ENCODE measurements at places on chromosomes 11 and 22. TPM values are rescaled to one million over a fixed set of nuclear protein-coding genes. Genes with fewer than 3 reads are reported as not detected.
A peak's percentile ranks its signal among the peaks of the same experiment; 100 is the strongest.

DNA sequence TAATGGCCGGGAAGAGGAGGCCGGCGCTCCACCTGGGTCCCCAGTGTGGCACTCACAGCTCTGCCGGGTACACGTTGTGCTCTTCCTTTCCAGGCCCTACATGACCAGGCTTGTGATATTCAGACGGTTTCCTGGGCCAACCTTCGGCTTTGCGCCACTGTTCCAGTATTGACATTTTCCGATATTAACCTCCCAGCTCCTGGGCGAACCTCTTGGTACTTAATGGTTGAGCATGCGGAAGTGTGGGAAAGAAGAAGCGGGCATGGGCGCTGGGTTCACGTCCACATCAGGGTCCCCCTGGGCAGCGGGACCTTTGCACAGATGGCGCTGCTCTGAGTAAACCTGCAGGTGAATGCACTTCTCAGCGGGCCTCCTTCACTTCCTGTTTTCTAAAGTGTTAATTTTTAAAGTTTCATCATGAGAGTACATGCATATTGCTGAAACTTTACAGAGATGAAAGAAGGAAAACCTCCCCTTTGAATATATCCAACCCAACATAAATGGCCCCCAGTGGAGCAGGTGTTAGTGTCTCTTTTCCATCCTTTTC lies 286.7 kb downstream of the TBC1D22A start:
- no peak for DNase-seq

DNA sequence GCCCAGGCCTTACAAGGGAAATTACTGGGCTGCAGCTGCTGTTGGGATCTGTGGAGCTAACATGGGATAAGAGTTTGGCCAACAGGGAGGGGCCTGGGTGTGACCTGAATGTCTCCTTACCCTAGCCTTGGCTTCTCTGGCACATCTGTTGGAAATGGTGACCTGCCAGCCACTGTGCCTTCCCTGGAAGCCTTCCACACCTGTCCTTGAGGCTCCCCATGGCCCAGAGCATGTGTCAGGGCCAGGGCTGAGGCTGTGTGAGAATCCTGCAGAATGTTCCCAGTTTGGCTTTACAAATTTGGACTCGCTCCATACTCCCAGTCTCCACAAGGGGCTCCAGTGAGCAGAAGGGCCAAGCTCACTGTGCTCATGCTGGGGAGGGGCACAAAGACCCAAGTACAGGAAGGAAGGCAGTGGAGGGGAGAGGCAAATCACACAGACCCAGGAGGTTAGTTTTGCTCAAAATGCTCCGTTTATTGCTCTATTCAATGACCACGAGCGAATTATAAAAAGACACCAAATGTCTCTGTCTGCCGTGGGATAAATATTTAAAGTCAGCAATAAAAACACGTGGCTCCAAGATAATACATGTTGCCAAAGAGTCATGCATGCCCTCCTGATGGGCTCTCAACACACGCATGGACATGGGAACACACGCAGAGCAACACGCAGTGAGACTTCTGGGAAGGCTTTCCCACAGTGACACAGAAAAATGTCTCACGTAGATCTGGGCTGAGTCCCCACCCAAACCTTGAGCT lies 1.7 kb upstream of the IGSF22 start:
- peak; percentile 40 for DNase-seq

GRCh38 chr11:60485987-60486386 lies 6.6 kb upstream of the MS4A12 start:
- no peak for DNase-seq

DNA sequence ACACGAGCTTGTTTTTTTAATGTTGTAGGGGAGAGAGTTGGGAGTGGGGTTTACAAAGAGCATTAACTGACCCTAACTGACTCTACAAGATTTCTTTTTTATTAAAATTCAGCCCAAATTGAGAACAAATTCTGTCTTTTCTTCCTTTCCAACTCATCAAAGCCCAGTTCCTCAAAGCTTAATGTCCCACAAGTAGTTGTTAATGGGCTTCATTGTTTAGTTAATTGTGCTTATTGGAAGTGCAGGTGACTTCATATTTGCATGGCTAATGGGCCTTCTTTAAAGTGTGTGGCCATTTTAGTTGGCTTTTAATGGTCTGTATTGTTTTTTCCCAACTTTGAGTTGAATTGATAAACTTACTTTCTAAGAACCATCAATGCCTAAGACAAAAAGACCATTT lies 39.8 kb downstream of the MPPED2 start:
- DNase-seq: no peak

GRCh38 chr11:62883673-62884072 lies 3.0 kb downstream of the SLC3A2 start:
- no peak for DNase-seq

- DNase-seq: no peak
Measured at GRCh38 chr11:78922859-78923625, 348.4 kb upstream of the NARS2 start.

GRCh38 chr11:76152086-76152681 lies 54.1 kb downstream of the WNT11 start:
- peak; percentile 89 for DNase-seq

- DNase-seq: no peak
Measured at GRCh38 chr11:120834686-120835210, 189.2 kb upstream of the TBCEL start.

- DNase-seq: no peak
Measured at GRCh38 chr11:1884303-1884700, 7.4 kb downstream of the PRR33 start.

DNA sequence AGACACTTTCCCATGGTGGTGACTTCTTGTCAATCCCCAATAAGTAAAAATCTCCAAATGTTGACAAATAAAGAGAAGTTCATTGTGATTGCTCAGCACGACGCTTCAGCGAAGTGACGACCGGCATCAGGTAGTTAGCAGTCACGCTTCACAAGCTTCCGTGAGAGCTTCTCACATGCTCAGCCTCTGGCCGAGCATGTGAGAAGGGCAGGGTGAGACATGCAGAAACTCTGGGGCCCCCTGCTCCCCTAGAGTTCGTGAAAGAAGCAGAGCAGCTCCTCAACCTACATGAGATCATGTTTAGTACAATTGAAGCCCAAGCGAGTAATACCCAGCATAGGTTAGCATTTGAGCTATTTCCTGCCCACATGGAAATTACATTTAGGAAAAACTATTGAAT lies 4.4 kb upstream of the C11orf16 start:
- no peak for DNase-seq

DNA sequence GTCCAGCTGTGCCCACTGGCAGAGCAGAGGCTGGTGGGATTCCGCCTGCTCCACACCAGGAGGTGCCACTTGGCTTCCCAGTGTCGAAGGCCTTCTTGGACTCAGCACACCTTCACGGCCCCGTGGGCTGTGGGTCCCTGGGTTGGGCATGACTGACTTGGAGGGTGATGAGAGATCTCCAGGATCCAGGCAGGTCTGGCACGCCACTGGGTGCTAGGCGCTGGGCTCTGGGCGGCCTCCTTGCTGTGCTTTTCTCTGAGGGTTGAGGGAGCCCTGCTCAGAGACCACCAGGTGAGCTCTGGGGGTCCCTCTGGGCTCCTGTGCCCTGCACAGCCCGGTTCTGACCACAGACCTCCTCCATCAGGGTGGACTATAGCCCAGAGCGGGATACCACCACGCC lies 12.3 kb downstream of the LRP5 start:
- no peak for DNase-seq

GRCh38 chr22:39808081-39808480 lies 85.5 kb downstream of the ENTHD1 start:
- no peak for DNase-seq

DNA sequence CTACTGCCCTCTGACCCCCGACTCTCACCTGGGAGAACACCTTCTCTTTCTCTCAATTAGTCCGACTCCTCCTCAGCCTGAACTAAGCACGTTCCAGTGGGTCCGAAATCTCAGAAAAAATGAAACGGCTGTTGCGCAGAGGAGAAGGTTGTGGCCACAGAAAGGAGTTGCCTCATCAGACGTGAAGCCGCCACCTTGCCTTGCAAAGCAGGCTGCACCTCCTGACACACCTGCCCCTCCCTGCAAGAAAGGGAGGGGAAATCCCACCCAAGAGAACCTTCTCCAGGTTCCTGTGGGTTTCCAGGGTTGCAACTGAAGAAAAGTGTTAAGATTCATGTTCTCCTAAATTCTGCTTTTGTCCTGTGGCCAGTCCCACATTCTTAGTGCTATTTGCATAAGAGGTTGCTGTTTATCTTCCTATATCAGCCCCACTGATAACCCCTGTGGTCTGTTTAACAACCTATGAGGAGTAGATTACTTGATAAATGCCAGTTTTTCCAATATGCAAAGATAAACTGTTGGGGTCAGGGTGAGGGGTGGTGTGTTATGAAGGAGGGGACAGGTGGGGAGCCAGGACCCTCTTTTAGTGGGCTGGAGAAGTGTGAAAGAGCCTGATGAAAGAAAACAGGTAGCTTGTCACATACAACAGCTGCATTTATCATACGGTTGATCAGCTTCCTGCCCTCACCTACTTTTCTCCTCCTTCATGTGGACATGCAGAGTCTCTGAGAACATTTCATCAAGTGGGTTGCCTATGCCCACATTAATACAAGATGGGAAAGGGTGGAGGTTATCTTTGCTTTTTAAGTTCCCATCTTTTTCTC lies 18.2 kb downstream of the ZBTB16 start:
- no peak for DNase-seq

DNA sequence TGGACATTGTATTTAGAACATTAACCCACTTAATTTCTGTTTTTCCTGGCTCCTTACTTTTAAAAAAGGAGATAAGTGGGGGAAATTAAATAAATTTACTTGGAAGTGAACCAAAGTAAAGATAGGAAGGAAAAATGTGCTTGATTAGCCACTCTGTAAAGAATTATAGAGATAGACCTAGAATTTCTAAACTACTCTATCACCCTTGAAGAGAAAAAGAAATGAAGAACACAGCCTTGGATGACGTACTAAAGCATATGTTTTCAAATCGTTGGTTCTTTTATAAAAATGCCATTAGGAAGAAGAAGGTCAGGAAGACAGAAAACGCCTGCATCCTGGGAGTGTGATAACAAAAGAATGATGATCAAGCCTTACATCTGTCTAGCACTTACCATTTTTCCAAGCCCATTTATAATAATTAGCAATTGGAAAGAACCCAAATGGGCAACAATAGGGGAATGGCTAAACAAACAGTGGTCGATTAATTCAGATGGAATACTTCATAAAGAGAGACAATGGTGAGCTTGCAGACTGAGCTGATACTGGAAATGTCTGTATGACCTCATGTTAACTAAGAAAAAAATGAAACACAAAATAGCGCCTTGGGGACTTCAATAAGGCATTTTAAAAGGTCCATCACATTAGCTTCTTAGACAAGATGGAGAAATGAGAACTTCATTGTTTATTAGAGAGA lies 81.0 kb upstream of the LRRC55 start:
- no peak for DNase-seq

DNA sequence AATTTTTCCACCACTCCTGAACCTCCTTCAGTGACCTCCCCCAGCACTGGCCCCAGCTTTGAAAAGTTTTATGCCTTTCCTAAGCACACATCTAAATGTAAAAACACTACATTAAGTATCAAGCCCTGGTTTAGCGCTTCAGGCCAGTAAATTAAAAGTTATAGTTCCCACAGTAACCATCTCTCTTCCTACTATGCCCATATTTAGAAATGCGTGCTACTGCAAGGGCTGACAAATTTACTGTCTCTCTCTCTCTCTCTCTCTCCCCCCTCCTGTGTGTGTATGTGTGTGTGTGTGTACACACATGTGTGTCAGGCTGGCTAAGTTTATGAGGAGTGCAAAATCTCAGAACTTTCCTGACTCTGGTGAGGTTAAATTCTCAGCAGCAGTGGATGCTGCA lies 231.4 kb downstream of the LARGE1 start:
- no peak for DNase-seq

GRCh38 chr11:117459123-117459978 lies 131.7 kb downstream of the CEP164 start:
- no peak for DNase-seq

GRCh38 chr11:20688761-20689160 lies 19.4 kb downstream of the NELL1 start:
- no peak for DNase-seq

DNA sequence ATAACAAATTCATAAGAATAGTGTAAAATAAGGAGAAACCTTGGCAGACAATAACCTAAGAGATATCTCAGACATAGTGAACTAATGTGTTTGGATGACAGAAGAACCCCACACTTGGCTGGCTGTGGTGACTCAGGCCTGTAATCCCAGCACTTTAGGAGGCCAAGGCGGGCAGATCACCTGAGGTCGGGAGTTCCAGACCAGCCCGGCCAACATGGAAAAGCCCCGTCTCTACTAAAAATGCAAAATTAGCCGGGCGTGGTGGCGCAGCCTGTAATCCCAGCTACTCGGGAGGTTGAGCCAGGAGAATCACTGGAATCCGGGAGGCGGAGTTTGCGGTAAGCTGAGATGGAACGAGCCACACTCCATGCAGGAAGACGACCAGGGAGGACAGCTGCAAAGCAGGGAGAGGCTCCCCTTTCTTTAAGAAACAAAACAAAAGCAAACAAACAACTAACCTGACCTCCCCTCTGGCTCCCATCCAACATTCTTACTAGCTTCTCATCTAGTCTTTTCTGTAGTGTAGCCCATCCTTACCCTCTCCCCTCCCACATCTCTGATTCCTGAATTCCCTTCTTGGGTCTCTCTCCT lies 84.2 kb downstream of the ZNF280B start:
- DNase-seq: no peak

CLDN5 gene
- 27.7 TPM for total RNA-seq

SPON1 gene
- total RNA-seq: 86.7 TPM

ATG2A gene
- total RNA-seq: 25.3 TPM

OR4A15 gene
- total RNA-seq: not detected

AAMDC gene
- total RNA-seq: 36.1 TPM

PIK3IP1 gene
- total RNA-seq: 21.9 TPM

ANO9 gene
- total RNA-seq: 141 TPM

KIAA1671 gene
- 106 TPM for total RNA-seq

Measured in left colon (tissue), 2 donors.